ENCODE measurements at places on chromosomes 2 and 18.
A peak's percentile ranks its signal among the peaks of the same experiment; 100 is the strongest.

- no peak for DNase-seq
Measured at GRCh38 chr2:20812779-20813178, 10.1 kb downstream of the LDAH start.

- no peak for DNase-seq
Measured at GRCh38 chr2:64937687-64938491, 51.3 kb upstream of the SLC1A4 start.

- no peak for DNase-seq
Measured at GRCh38 chr18:79070486-79070885, 1.3 kb downstream of the ATP9B start.

GRCh38 chr2:232888099-232888836, 18.2 kb downstream of the SNORC start:
- DNase-seq, result no peak

- DNase-seq, result no peak
Measured at GRCh38 chr2:946073-946948, 4.3 kb upstream of the SNTG2 start.

GRCh38 chr2:38720613-38721241, 30.4 kb downstream of the SRSF7 start:
- no peak for DNase-seq

DNA sequence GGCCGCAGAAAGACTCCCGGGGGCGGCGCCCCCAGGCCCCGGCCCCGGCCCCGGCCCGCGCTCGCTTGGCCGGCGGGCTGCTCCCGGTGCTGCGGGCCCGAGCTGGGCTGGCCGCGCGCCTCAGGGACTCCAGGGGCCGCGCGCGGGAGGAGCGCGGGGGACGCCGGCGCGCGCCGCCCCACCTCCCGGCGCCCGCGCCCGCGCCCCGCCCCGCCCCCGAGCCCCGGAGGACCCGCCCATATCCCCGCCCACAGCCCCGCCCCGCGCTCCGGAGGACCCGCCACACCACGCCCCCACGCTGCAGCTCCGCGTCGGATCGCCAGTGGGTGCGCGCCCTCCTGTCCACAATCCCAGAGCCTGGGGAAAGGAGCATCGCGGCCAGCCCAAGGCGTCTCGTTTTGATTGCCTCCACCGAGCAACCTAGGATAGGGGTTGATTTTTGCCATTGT, at the start of gene PARD6G:
PARD6G (minus strand) TSS at position 122 of the 449 bp plus-strand sequence. CDS start 166 bp downstream, outside the sequence.
- DNase-seq, result peak; percentile 98

DNA sequence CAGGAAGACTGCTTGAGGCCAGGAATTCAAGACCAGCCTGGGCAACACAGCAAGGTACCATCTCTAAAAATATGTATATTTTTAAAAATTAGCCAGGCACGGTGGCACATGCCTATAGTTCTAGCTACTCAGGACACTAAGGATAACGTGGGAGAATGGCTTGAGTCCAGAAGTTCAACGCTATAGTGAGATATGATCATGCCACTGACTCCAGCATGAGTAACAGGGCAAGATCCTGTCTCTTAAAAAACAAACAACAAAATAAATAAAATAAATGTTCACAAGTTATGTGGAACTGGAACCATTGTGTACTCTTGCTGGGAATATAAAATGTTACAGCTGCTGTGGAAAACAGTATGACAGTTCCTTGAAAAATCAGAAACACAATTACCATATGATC, 47.2 kb downstream of the USP34 start:
- no peak for DNase-seq

DNA sequence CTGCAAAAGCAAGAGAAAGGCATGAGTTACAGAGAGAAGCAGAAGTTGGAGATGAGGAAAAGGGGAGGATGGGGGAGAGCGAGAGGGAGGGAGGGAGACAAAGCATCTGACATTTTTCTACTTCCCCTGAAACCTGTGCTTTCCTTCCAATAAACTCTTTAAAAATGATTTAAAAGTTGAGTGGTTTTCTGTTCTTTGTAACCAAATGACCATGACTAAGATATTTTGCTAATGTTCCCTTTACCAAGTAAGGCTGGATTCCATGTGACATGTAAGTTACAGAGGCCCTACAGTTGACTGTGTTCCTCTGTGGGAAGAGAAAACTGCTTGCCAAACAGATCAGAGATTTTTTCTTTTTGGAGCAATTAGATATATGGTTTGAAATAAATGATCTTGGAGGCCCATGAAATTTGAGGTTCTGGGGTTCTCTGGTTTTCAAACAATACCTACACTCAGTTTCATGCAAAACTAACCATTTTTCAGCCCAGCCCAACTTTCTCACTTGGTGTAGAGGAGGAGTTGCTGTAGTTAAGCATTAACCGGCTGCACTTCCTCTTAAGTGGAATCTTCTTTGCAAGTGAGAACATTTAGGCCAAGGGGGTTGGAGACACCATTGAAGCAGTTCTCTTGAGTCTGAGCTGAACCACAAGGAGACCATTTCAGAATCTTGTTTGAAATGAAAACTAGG, 34.5 kb downstream of the INSIG2 start:
- no peak for DNase-seq

DNA sequence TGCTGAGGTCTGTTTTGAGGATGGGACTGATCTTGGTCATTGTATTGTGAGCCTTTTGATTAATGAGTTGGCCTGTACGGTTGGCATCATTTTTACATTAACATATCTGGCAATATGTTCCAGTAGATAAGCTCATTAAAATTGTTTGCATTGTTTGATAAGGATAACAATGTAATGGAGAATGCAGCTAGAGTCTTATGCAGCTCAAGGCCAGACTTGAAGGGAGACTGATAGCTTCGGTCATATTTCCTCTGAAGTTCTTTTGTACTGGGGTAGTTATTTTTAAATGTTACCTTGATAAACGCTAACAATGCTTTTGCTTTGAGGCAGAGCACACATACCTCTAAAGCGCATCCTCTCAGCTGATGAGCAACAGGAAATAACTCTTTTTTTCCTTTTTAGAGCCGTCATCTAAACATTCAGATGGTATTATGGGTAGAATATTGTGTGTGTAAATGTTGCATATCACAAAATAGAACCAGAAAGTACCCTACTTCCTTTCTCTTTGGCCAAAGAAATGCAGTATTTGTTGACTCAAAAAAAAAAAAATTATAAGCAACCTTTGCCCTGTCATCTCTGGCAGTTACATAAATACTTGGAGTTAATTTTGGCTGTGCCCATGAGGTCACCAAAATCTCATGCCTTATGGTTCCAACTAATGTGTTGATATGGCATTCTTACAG, 1.3 kb downstream of the MAPRE2 start:
- no peak for DNase-seq

- no peak for DNase-seq
Measured at GRCh38 chr2:84991404-84992160, 20.6 kb downstream of the KCMF1 start.

- DNase-seq, result no peak
Measured at GRCh38 chr2:100142393-100142792, at the start of gene AFF3. AFF3 (minus strand) TSS chr2:100142590; CDS start chr2:100104454, 38,136 bp downstream.

DNA sequence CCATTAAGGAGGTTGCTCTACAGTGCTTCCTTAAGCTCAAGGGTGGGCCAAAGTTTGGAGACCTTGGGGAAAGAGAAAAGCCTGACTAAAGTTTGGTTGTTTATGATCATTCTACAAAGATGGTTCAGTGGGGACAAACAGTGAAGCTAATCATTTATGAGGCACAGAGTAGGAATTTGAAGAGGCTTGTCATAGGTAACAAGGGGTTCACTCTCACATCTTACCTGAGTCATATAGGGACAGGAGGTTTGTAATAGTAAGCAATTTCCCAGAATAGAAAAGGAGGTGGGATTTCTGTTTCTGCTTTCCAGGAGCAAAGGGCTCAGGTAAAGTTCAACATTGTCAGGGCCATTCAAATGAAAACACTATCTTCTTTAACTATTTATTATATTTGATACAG, 787.9 kb downstream of the CPS1 start:
- no peak for DNase-seq

GRCh38 chr18:67608191-67608590, 91.7 kb upstream of the DSEL start:
- DNase-seq, result no peak

- DNase-seq, result no peak
Measured at GRCh38 chr2:191738003-191738402, 60.1 kb downstream of the NABP1 start.

DNA sequence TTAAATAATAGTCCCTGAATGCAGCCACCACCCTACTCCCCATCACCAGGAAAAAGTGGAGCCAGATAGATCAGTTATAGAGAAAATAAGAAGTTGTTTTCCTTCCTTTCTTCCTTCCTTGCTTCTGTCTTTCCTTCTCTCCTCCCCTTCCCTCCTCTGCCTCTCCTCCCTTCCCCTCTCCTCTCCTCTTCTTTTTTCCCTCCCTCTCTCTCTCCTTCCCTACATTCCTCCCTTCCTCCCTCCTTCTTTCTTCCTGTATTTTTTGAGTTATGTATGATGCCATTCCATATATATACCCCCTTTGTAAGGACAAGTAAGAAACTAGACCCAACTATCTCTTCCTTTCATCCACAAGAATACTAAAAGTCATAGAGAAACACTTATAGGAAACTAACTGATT, 265.7 kb downstream of the AGPS start:
- DNase-seq, result no peak

DNA sequence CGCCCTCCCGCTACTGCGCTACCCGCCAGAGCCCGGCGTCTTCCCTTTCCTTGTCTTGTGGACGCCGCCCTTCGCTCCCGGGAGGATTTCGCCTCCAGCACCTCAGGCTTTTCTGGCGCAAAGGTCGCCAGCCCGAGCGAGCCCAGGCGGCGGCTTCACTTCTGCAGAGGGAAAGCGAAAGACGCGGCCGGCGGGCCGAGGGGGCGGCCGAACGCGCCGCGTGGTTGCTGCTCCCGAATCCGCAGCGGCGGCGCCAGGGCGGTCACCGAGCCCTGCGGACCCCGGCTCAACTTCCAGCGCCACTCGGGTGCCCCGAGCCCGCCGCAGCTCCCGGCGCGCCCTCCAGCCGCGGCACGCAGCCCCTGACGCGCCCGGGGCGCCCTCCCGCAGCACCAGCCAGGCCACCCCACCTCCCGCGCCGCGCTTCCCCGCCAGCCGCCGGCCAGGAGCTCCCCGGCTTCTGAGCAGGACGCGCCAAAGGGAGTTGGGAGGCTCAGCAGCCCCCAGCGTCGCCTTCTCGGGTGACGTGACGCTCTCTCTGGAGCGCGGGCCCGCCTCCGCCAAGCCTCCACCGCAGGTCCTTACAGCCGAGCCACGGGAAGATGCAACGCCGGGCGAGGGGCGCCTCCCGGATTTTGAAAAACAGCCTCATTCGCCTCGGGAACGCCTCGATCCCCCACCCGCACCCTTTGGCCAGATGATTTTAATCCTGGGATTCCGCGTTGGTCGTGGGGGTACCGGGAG, 84.9 kb upstream of the EPB41L3 start:
- peak; percentile 53 for DNase-seq

GRCh38 chr2:138193416-138194213, 229.3 kb downstream of the HNMT start:
- no peak for DNase-seq

DNA sequence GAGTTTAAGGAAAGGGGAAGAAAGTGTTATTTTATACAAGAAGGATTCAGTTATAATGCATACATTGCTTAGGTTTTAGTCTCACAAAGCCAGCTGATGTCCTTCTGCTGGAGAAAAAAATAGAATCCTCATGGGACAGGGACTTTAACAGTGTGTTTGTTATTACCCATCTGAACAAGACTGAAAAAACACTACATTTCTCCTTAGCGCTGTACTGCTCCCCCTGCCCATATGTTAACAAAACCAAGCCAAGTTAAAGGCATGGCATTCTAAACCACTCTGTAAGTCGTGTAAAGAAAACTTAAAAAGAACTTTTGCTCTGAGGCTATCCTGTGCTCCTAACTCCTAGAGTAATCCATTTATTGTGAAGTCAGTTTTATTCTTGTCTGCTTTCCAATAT, 102.6 kb upstream of the NYAP2 start:
- DNase-seq, result no peak

DNA sequence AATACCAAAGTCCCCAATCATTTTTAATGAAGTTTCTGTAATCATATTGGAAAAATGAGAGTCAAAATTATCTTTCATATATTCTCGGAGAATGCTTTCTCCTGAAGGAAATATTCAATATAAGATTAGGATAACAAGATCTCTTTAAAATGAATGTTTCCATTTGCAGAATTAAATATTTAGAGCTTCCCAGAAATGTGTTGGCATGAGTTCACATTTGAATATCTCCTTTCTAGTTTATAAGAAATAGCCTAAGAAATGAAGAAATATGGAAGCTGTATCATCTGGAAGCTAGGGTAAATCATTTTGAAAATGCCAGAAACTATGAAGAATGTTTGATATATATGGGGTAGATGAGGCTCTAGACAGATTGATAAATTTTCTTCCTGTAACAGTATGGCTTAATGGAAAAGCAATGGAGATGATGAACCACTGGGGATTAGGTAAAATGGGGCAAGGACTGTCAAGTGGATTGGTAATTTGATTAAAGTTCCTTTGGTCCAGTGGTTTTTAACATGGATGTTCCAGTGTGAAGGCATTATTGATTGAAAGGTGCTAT, 184.6 kb upstream of the ZNF804A start:
- DNase-seq, result no peak

- DNase-seq, result no peak
Measured at GRCh38 chr18:53997064-53997463, 227.4 kb downstream of the MBD2 start.

GRCh38 chr2:173754165-173754564, 211.0 kb downstream of the SP3 start:
- DNase-seq, result no peak

DNA sequence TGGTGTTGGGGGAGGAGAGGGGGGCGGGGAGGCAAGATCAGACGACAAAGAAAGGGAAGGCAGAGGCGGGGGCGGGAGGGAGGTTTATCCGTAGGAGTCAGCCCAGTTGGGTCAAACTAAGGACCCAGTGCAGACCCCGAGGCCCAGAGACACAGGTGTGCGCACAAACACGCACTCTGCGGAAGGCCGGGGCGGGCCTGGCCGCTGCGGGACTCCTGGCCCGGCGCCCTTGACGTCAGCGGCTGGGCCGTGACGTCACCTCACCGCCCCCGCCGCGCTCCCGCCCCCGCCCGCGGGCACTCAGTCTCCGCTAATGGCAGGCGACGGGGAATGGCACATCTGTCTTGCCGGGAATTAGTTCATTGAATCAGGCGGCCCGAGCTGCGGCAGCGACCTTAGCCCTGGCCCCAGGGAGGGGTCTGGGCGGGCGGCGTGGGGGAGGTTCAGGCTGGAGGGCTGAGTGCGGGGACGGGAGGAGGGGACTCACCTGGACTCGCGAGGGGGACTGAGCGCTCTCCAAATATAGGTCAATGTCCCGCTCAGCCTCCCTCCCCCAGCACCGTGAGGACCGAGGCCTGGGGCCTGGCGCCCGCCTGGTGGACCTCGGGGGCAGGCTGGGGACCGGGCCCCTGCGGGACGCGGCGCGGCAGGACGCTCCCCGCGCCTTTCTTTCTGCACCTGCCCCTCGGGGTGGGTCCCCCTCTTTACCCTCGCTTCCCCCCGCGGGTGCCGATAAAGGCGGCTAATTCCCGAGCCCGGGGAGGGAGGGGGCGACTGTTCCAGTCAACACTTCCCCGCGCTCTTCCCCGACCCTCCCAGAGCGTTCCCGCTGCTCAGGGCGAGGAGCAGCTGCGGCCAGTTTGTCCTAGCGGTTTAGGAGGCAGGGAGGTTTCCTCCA, 15.5 kb upstream of the ECEL1 start:
- DNase-seq, result peak; percentile 90

- DNase-seq, result no peak
Measured at GRCh38 chr18:29753379-29753778, 1289.2 kb downstream of the DSC3 start.

GRCh38 chr2:204010628-204011560, 74.3 kb downstream of the ICOS start:
- no peak for DNase-seq

- no peak for DNase-seq
Measured at GRCh38 chr2:182924306-182924705, 57.9 kb upstream of the FRZB start.

All from SK-N-SH (cell line).